ENCODE measurements at places on chromosomes 2 and 18. TPM values are rescaled to one million over a fixed set of nuclear protein-coding genes. Genes with fewer than 3 reads are reported as not detected.

DNA sequence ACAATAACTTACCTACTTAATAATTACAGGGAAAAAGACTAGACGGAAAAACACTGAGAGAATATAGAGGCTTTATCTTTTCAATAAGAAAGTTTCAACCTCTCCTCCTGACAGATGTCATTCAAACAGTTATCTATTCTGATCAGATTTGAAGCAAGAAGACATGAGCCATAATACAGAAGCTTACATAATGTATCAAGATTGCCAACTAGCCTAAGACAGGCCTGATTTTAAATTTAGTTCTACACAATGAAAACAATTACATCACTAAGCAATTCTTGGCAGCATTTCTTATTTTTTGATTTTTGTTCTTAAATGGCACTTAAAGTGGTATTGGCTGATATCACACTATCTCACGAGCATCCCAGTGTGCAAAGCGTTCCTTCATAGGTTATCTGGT lies 41.6 kb downstream of the GPR155 start:
- H3K36me3 ChIP-seq = no peaks in the 10 kb centered on the region
- H3K4me1 ChIP-seq = no peaks in the 10 kb centered on the region
- DNase-seq = no peak
- H3K27ac ChIP-seq = no peak overlapping the region
- no peaks in the 10 kb centered on the region for H3K27me3 ChIP-seq

DNA sequence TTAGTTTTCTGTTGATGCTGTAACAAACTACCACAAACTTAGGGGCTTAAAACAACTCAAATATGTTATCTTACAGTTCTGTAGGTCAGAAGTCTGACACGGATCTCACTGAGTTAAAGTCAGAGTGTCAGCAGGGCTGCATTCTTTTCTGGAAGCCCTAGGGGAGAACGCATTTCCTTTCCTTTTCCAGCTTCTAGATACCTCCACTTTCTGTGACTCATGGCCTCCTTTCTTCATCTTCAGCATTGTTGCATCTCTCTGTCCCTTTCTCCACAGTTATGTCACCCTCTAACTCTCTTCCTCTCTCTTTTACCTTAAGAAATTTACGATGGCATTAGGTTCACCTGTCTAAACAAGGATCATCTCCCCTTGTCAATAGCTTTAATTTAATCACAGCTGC lies 13.3 kb upstream of the PPP4R1 start:
- no peaks in the 10 kb centered on the region for H3K27me3 ChIP-seq
- no peak for DNase-seq
- H3K27ac ChIP-seq = no peak overlapping the region
- no peaks in the 10 kb centered on the region for H3K36me3 ChIP-seq
- H3K4me3 ChIP-seq = no peak overlapping the region
- H3K4me1 ChIP-seq = no peaks in the 10 kb centered on the region

DNA sequence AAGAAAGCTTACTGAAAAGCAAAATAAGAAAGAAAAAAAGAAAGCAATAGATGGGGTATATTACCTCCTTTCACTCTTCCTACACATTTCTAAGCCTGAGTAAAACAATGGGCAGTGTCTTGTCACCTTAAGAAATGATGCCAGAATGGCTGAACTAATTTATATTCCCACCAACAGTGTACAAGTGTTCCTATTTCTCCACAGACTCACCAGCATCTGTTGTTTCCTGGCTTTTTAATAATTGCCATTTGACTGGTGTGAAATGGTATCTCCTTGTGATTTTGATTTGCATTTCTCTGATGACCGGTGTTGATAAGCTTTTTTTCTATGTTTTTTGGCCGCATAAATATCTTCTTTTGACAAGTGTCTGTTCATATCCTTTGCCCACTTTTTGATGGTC lies 98.4 kb downstream of the SPHKAP start:
- H3K4me3 ChIP-seq = no peak overlapping the region
- no peak for DNase-seq
- H3K36me3 ChIP-seq = no peaks in the 10 kb centered on the region
- H3K27me3 ChIP-seq = no peaks in the 10 kb centered on the region
- no peak overlapping the region for H3K27ac ChIP-seq
- H3K4me1 ChIP-seq = no peaks in the 10 kb centered on the region

DNA sequence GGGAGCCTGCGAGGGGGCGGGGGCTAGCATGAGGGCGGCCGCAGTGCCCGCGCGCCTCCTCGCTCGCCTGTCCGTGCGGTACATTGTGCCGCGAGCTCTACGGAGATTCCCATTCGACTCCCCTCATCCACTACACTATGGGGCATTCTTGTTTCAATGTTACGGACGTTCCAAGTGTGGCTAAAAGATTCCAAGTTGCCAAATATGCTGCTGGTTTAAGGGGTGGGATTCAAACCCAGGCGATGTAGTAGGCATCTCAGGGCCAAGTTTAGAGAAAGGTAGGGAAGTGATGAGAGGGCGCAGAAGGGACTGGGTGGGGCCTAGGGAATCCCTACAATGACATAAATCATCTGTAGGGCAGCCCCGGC lies 10.0 kb upstream of the CRYBA2 start:
- H3K27me3 ChIP-seq = peaks cover 71% of the 10 kb centered on the region
- no peaks in the 10 kb centered on the region for H3K36me3 ChIP-seq
- no peaks in the 10 kb centered on the region for H3K4me1 ChIP-seq
- H3K27ac ChIP-seq = no peak overlapping the region
- no peak overlapping the region for H3K4me3 ChIP-seq
- no peak for DNase-seq

KHK gene
- total RNA-seq = 20.5 TPM

SERPINB11 gene
- not detected for total RNA-seq

DTNA gene
- total RNA-seq = 32.7 TPM

DNA sequence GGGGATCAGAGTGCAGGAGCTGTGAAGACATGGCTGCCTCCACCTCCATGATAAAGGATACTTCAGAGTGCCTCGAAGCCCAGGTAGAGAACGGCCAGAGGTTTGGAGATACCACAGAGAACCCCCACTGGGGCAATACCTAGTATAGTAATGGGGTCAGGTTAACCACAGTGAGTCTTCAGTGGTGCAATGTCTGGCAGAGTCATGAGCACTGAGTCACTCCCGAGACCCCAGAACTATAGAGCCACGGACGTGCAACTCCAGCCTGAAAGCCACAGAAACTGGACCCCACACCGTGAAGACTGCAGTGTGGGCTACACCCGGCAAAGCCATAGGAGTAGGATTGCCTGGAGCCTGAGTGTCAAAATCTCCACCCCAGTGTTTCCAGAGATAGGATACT lies 746.6 kb downstream of the CBLN2 start:
- H3K4me3 ChIP-seq = no peak overlapping the region
- H3K27ac ChIP-seq = no peak overlapping the region
- H3K36me3 ChIP-seq = no peaks in the 10 kb centered on the region
- no peaks in the 10 kb centered on the region for H3K27me3 ChIP-seq

- no peak overlapping the region for H3K4me3 ChIP-seq
- no peaks in the 10 kb centered on the region for H3K36me3 ChIP-seq
- DNase-seq = no peak
- no peak overlapping the region for H3K27ac ChIP-seq
- no peaks in the 10 kb centered on the region for H3K4me1 ChIP-seq
These were observed 30.1 kb downstream of the PLEKHA3 start for GRCh38 chr2:178510384-178510783.

- peaks cover 3% of the 10 kb centered on the region for H3K4me1 ChIP-seq
- no peak for DNase-seq
- no peak overlapping the region for H3K4me3 ChIP-seq
- H3K27ac ChIP-seq = no peak overlapping the region
- H3K36me3 ChIP-seq = no peaks in the 10 kb centered on the region
These were observed 1.9 kb upstream of the SPOPL start for GRCh38 chr2:138499684-138500083.

UCN gene
- total RNA-seq = not detected

- no peaks in the 10 kb centered on the region for H3K36me3 ChIP-seq
- DNase-seq = no peak
- no peak overlapping the region for H3K27ac ChIP-seq
- H3K4me3 ChIP-seq = no peak overlapping the region
- H3K4me1 ChIP-seq = no peaks in the 10 kb centered on the region
These were observed 235.2 kb downstream of the GCA start for GRCh38 chr2:162579169-162579568.

SCN3A gene
- total RNA-seq = not detected

ZDBF2 gene
- total RNA-seq = 15.3 TPM

DNA sequence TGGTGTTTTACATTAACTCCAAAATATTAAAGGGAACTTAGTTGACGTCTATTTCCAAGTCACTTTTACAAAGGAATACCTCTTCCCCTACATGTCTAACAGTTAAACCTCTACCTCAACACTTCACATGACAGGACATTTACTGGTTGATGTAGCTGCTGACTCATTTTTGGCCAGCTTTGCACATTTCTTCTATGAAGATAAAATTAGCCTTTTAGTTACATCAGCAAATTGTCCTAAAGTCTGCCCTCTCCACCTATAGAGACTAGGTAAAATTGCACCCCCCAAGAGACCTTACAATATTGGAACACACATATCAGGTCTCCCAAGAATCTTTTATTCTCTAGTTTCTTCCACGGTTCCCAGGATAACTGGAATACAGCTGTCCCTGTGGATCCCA lies 10.1 kb upstream of the CERS6 start:
- H3K4me1 ChIP-seq = no peaks in the 10 kb centered on the region
- H3K36me3 ChIP-seq = no peaks in the 10 kb centered on the region
- no peak overlapping the region for H3K27ac ChIP-seq
- no peak for DNase-seq
- H3K27me3 ChIP-seq = no peaks in the 10 kb centered on the region
- H3K4me3 ChIP-seq = no peak overlapping the region

GRCh38 chr18:75054046-75054445 lies 154.9 kb downstream of the PTGR3 start:
- H3K27ac ChIP-seq = no peak overlapping the region
- H3K27me3 ChIP-seq = no peaks in the 10 kb centered on the region
- H3K4me3 ChIP-seq = no peak overlapping the region
- no peaks in the 10 kb centered on the region for H3K4me1 ChIP-seq
- DNase-seq = no peak

DNA sequence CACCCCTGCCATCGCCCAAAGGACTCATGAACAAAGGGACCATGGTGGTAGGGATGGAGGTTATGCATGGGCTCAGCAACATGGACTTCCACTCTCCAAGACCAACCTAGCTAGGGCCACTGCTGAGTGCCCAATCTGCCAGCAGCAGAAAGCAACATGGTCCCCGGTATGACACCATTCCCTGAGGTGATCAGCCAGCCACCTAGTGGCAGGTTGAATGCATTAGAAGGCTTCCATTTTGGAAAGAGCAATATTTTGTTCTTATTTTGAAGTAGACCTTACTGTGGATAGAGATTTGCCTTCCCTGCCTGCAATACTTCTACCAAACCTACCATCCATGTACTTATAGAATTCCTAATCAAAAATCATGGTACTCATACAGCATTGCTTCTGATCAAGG lies 99.8 kb downstream of the METTL4 start:
- H3K4me3 ChIP-seq = no peak overlapping the region

- H3K36me3 ChIP-seq = no peaks in the 10 kb centered on the region
- no peaks in the 10 kb centered on the region for H3K4me1 ChIP-seq
- no peak for DNase-seq
- H3K27me3 ChIP-seq = no peaks in the 10 kb centered on the region
These were observed 820.4 kb downstream of the GALR1 start for GRCh38 chr18:78069784-78070664.

DNA sequence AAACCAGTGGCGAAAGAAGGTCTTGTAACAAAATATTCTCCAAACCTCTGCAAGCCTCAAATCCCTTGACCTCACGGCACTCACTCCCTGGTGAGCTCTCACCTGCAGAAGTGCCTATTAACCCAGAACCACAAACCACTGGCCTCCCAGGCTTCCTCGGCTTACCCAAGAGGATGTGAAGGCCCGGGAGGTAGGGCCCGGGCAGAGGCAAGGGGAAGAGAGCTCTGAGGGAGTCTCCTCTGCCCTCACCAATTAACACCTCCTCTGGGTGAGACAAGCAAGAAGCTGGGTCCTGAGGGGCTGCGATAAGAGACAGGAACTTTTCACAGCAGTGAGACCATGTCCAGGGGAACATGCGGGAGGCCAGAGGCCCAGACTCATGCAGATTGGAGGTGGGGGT lies 53.7 kb downstream of the EMX1 start:
- H3K27ac ChIP-seq = no peak overlapping the region
- H3K27me3 ChIP-seq = no peaks in the 10 kb centered on the region
- no peak for DNase-seq
- H3K4me1 ChIP-seq = peaks cover 5% of the 10 kb centered on the region
- no peaks in the 10 kb centered on the region for H3K36me3 ChIP-seq

DNA sequence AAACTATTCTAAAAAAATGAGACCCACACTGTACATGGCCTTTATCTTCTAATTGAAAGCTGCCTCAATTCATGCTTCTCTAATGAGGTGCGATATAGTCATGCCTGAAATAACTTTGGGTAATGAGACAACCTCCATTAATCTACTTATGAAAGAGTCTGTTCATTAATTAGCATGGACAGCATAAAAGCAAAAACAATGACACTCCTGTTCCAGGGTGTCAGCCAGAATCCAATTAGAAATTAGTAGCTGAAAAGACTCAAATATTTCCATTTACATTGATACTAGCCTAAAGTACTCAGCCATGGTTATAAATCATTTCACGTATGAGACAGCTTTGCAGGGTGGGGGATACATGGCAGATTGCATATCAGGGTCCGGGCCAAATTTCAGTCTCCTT lies 288.7 kb downstream of the AKAIN1 start:
- no peak overlapping the region for H3K4me3 ChIP-seq
- H3K4me1 ChIP-seq = no peaks in the 10 kb centered on the region
- no peaks in the 10 kb centered on the region for H3K27me3 ChIP-seq
- DNase-seq = no peak

ZBTB7C gene
- 0.23 TPM for total RNA-seq

DAPL1 gene
- not detected for total RNA-seq

CRYGC gene
- total RNA-seq = not detected

MFSD2B gene
- total RNA-seq = 1.1 TPM

DNA sequence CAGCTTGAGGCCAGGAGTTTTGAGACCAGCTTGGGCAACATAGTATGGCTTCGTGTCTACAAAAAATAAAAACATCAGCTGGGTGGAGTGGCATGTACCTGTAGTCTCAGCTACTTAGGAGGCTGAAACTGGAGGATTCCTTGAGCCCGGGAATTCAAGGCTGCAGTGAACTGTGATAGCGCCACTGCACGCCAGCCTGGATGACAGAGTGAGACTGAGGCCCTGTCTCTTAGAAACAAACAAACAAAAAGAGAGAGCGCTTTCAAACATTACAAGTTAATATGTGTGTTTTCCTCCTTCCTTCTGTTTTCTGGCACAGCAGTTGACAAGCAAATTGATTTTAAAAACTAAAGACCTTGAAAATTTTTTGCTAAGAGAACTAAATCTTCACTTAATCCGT lies 9.9 kb downstream of the EPC2 start:
- no peaks in the 10 kb centered on the region for H3K27me3 ChIP-seq
- H3K4me1 ChIP-seq = peaks cover 3% of the 10 kb centered on the region
- no peaks in the 10 kb centered on the region for H3K36me3 ChIP-seq
